Motor neuron (in vitro differentiated cells): ENCODE measurements at places on chromosomes 3 and 15. TPM values are rescaled to one million over a fixed set of nuclear protein-coding genes. Genes with fewer than 3 reads are reported as not detected.

TGM5 gene
- total RNA-seq: not detected in 2 replicates

DNA sequence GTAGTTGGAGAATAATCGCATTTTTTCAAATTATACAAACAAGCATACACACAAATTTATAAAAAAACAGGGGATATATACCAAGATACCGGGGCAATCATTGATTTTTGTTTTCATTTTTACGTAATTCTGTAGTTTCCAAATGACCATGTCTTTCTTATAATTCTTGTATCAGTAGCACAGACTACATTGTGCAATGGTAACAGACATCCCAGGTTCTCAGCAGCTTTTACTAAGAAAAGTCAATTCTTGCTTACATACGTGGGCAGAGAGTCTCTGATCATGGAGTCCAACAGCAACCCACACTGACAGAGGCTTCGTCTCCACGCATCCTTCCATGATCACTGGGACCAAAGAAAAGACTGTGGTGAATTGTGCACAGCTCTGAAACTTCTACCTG, 441.3 kb downstream of the TBL1XR1 start:
- no peak for ATAC-seq

- ATAC-seq: no peak
These were observed 3.5 kb downstream of the CHRM5 start for GRCh38 chr15:33971811-33972210.

DNA sequence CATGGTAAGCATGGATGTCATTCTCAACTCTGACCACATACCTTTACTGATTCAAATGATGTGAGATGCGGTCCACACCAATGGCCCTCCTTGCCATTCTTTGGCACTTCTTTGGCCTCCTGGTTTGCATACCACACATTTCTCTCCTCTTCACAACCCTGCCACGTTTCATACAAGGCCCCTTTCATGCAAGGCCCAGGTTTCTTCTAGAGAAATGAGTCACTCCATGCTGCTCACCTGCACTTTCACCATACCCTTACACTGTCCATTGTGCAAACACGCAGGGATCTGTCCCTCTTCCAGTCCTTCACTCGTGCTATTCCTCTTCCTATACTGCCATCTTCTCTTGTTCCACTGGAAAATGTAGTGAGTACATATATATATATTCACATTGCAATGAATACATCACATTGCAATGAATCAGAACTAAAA, 24.4 kb upstream of the SLC24A5 start:
- ATAC-seq: no peak

DNA sequence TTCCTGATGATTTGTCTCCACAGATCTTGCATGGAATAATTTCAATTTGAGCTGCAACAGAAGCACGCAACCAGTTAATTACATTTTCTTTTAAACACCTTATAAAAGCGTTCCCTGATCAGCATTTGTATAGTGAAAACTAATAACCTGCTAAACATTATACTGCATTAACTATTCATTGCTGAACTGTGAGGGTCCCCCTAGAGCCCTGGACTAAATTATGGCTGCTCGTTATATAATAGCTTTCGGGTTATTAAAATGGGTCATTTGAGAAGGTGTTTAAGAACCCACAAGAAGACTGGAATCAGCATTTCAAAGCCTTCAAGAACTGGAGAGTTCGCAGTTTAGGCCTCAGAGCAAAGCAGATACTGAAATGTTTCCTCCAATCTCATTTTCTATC, 52.9 kb upstream of the ICE2 start:
- no peak for ATAC-seq

CSTA gene
- total RNA-seq: not detected in 2 replicates

DNA sequence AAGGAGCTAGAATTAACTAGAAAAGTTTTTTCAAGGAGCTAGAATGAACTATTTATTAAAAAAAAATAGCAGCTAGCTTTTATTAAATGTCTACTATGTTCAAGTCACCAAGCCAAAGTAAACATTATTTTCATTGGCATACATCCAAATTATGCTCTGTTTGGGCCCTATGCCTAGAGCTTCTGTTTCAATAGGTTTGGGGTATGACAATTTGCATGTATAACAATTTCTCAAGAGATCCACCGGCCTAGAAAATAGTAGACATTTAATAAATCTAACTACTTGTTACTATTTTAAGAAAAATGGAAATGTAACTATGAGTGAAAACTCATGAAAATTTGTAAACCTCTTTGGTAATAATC, 8.0 kb downstream of the GABRR3 start:
- ATAC-seq: no peak
